ENCODE measurements at places on chromosomes 4 and X. TPM values are rescaled to one million over a fixed set of nuclear protein-coding genes. Genes with fewer than 3 reads are reported as not detected.

DNA sequence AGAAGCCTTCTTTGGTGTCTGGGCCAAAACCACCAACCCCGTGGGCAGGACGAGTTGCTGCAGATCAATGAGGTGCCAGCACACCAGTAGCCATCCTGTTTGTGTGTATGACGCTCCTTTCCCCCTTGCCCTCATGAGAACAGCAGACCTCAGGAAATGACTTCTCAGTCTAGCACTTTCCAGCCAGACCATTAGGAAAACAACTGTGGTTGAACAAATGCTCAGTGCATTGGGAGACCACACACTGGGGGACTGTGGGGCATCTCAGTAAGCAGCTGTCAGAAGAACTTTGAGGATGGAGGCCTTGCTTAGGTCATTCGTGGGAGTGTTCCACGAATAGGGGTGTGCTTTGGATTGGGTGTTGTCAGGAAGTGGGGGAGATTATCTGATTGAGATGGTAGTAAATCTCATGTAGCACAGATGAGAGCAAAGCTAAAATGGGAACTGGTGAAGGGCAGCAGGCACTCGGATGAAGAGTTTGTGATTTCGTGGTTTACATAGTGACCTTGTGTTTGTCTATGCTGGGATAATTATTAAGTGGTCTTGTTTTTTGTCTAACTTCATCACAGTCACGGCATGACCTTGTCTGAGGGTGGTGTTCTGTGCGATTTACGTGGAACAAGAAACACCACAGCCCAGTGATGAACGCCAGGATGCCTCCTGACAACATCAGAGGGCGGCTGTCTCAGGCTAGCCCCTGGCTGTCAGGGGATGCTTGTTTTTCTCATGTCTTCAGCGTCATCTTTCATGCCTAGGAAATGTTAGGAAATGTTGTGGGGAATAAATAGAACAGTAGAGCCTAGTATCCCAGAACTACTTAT is 70.1 kb downstream of the USP46 start:
- no peak for DNase-seq

- peak; percentile 37 for DNase-seq
These were observed 38.5 kb upstream of the TAPT1 start for GRCh38 chr4:16264798-16265197.

DNA sequence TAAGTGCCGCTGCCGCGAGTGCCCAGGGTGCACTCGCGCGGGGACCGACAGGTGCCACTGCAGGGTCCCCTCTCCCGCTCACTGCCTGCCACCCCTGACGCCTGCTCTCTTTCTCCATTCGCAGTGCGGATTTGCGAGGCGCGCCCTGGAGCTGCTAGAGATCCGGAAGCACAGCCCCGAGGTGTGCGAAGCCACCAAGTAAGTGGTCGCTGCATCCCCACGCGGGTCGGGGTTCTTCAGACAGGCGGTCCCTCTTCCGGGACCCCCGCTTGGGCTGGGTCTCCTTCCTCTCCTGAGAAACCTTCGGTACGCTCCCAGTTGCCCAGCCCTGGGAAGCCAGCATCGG is 547 bp downstream of the GUCY1A1 start:
- DNase-seq: no peak

DNA sequence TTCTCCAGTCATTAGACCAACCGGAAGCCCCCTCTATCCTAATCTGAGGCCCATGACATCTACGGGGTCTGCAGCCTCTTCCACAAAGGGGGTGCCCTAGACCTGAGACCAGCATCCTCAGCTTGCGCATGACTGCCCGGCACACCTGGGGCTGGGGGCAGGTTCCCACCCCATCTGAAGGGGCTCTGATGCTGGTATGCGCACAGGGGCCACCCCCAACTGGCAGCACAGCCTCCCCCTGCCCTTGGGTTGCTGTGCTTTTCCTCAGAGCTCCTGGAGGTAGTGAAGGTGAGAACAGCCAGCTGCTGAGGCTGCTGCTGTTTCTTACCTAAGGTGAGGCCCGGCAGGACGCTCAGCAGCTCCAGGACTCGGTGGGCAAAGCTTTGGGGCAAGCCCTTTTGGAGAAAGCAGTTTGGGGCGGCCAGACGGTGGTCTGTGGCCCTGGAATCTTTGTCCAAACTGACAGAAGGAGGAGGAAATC is 18.9 kb upstream of the CPLX1 start:
- no peak for DNase-seq

DNA sequence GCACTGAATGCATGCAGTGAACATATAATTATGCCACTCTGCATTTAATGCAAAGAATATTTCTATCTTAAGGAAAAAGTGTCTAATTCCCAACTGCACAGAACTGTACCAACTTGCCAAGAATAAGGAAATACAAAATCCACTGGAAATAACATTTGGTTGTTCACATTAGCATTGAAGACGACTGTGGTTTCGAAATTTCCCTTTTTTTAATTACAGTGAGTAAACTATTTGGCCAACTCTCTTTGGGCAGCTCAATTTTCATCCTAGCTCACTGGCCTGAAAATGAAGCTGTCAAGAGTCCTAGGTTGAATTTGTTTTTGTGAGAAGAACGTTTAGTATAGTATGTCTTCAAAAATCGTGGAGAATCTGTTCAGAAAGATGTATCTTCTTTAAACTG is 81.6 kb upstream of the MID1 start:
- no peak for DNase-seq

GRCh38 chr4:85061974-85062373 is 95.5 kb upstream of the WDFY3 start:
- DNase-seq: no peak

GRCh38 chrX:105972690-105973386 is 65.7 kb downstream of the SERPINA7 start:
- no peak for DNase-seq

GRCh38 chr4:175540732-175541131 is 271.3 kb downstream of the GPM6A start:
- DNase-seq: no peak

DNA sequence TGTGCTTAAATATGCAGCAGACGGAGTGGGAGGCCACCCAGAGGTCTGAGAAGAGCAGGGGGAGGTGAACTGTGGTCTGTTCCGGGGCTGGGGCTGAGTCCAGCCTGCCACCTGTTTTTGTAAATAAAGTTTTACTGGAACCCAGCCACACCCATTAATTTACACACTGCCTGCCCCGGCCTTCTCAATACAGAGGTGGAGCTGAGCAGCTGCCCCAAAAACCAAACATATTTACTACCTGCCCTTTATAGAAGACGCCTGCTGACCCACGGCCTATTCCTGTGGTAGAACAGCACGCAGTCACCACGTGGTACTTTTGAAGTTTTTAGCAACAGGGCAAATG is 45.9 kb downstream of the FGFRL1 start:
- DNase-seq: no peak

DNA sequence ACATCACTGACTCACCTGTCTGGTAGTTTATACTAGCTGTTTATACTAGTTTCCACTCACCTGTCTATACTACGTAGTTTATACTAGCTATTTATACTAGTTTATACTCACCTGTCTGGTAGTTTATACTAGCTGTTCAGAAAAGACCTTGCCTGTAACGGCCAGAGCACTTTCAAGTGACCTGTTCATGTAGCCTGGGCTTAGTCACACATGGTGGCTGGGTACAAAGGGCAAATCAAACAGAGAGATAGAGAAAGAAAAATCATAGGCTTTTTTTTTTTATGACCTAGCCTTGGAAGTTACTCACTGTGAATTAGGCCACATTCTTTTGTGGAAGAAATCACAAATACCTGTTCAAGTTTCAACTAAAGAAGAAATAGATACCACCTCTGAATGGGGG is 30.7 kb upstream of the SPANXN4 start:
- no peak for DNase-seq

DNA sequence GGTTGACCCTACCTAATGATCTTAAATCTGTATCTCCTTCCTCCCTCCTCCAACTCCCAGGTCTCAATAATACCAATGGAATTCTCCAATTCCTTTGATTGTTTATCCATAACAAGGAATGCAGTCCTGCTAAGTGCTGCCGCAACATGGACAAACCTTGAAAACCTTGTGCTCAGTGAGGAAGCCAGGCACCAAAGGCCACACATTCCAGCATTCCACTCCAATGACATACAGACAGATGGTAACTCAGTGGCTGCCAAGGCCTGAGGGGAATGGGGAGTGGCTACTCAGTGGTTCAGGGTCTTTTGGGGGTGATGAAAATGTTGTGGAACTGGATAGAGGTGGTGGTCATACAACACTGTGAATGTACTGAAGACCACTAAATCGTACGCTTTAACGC is 10.4 kb downstream of the HAUS7 start:
- no peak for DNase-seq

The ARHGAP24 gene
- 1.3 TPM for total RNA-seq

The CCNI gene
- total RNA-seq: 147 TPM

The PNMA6F gene
- not detected for total RNA-seq

The OPRPN gene
- not detected for total RNA-seq

The TENM3 gene
- 13.8 TPM for total RNA-seq
